HCT116 (cell line): ENCODE measurements at places on chromosomes 6 and 20.

DNA sequence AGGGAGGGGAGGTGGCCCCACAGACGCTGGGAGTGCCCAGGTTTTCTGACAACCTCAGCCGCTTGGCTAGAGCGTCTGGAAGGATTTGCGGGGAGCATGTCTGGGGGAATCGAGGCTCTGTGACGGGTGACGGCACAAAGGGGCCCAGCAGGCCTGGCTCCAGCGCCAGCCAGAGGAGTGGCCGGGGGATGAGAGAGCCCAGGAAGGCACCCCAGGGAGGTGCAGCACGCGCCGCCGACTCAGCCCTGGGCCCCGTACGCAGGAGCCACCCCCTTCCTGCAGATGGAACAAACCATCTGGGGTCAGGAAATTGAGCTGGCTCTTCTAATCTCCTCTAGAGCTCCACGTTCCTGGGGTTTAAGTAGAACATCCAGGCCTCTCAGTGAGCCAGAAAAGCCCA is 5.9 kb upstream of the SLCO4A1 start:
- DNase-seq = no peak

DNA sequence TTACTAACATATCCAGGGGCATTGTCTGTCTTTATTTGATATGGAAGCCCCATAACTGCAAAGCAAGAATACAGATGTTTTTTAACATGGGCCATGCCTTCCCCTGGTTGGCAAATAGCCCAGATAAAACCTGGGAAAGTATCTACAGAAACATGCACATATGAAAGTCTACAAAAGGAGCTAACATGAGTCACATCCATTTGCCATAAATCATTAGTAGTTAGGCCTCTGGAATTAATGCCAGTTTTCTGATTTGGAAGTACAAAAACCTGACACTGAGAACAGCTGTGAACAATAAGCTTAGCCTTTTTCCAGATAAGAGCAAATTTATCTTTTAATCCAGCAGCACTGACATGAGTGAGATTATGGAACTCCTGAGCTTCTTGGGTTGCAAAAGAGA is 418.0 kb upstream of the IMPG1 start:
- no peak for DNase-seq

DNA sequence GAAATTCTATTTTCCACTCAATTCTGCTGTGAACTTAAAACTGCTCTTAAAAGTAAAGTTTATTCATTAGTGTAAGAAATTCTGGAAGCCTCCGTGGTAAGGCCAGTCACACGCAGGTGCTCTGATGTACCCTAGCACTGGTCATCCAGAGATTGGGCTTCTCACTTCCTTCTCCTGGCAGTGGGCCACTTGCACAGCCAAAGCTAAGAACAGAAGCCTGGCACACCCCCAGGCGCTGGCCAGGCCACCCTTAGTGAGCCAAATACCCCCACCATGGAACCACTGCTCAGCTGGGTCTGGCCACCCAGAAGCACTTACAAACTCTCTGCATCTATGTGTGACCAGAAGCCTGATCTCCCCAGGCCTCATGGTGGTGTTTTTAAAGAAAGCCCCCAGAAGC is 35.3 kb upstream of the ARFGEF2 start:
- DNase-seq = no peak

DNA sequence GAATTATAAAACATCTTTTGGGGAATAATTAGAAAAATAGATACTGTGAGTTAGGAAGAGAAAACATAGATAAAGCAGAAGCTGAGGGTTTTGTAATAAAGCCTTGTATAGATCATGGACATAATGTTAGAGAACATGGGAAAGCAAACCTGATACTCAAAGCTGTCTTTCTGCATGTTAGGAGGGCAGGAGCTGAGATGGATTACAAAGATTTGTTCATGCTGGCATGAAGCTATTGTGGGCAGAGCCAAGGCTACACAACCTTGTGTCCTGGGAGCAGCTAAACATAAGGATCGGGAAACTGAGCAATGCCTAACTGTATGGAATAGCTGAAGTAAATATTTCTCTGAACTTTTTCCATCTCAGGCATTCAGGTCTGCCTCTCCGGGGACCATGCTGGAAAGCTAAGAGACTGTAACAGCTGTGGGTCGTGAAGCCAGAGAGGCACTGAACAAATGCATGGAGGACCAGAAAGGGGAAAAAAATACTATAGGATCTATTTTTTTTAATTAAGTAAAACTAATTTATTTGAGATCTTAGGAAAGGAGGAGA is 28.2 kb upstream of the CNKSR3 start:
- no peak for DNase-seq
